ENCODE measurements at places on chromosomes 1 and 21.

DNA sequence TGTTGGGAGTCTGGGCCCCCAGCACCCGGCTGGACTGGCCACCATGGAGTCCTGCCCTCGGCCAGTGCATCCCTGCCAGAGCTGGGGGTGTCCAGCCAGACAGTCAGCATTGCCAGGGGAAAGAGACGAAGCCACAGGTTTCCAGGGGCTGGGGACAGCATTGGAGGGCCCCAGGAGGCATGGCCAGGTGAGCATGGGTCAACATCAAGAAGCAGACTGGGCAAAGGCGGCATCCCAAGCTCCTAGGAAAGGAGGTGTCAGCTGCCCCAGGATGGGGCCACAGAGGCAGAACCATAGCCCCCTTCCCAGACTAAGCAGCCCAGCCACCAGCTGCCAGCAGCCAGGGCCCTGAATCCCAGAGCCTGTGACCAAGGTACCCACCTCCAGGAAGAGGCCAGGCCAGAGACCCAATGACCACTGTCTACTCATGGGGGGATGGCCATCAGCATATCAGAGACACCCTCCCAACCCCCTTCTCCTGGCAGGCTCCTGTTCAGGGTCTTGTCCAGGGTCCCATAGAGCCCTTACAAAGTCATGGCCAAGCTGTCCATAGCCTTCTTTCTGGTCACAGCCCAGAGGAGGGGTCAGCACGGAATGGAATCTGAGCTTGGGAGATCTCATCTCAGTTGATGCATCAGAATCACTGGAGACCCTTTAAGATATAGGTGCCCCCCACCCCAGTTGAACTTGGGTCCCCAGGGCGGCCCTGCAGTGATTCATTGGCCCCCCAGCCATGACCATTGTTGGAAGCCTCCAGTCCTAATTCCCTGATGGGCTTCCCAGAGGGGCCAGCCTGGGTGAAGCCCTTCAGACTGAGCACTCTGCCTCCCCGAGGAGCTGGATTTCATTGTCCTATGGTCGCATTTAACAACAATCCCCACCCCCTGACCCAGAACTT, 32.5 kb downstream of the WNT3A start:
- no peak for DNase-seq

- peak; percentile 59 for DNase-seq
Measured at GRCh38 chr1:224106568-224107281, 7.2 kb upstream of the FBXO28 start.

GRCh38 chr1:208041505-208041904, 130.6 kb upstream of the CD34 start:
- DNase-seq: no peak

- DNase-seq: no peak
Measured at GRCh38 chr1:179137617-179138255, 55.9 kb downstream of the TOR3A start.

DNA sequence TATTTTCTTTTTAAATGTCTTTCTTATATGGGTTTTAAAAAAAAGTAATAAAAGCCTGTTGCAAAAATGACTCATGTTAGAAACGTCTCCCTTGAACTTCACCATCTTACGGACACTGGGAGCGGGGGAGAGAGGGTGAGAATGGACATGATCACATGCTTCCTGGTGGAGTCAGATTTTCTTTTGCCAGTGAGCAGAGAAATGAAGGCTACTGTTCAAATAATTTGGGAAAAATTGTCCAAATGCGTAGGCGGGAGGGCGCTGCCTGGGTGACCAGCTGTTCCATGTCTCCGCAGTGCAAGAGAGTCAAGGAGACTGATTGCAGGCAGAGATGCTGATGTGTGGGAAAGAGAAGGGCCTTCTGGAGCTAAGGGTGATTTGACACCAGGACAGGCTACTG, 23.1 kb downstream of the EIF2D start:
- no peak for DNase-seq

All from NCI-H2171 treated with DMSO at 0.1 percent for 48 hours (cell line).